ENCODE measurements at places on chromosomes 4 and X. TPM values are rescaled to one million over a fixed set of nuclear protein-coding genes. Genes with fewer than 3 reads are reported as not detected.

GRCh38 chr4:43071069-43071468 is 178.6 kb downstream of the GRXCR1 start:
- no peak for DNase-seq

- peak; percentile 78 for DNase-seq
Observed at GRCh38 chr4:86935853-86936733, 1.3 kb downstream of the AFF1 start.

Gene SORBS2
- total RNA-seq, result 0.26 TPM

Gene ATP8A1
- total RNA-seq, result 4.8 TPM

Gene ERAS
- total RNA-seq, result not detected
